DND-41 (cell line): ENCODE measurements at places on chromosomes 1 and 21.
A peak's percentile ranks its signal among the peaks of the same experiment; 100 is the strongest.

- DNase-seq: no peak
These were observed 62.5 kb downstream of the LRIG2 start for GRCh38 chr1:113135460-113135859.

DNA sequence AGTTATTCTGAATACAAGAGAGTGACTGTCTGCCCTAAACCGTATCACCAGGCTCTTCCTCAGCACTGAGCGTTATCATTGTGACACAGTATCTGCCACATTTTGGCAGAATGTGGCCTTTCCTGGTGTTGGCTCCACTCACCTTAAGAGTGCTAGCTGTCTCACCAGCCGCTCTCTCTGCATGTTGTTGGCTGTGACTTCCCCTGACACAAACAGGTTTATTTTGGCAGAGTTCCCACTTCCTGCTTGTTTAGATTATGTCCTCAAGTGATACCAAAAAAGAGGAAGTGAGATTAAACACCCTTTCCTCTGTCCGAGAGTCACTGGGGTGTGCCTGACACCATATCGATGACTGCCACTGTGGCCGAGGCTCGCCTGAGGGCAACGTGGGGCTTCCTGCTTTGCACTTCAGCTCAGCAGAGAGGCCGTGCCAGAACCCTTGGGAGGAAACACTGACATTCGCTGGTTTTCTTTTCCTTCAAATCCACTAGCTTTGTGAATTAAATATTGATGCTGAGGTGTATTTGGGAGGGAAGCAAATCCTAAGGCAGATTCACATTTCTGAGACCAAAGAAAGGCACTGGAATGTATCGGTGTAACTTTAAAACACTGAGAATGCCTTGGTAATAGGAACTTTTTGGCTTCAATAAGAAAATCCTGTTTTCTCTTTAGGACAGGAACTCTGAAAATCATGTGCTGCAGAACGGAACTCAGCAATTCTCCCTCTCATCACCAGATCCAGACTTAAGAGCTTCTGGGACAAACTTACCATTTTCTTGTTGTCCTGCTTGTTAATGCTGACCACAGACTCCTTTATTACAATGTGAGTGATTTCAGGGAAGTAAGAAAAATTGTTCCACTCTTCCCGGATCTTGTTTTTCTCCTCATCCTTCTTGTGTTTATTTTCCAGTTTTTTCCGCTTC is 102.1 kb downstream of the JAK1 start:
- no peak for DNase-seq

DNA sequence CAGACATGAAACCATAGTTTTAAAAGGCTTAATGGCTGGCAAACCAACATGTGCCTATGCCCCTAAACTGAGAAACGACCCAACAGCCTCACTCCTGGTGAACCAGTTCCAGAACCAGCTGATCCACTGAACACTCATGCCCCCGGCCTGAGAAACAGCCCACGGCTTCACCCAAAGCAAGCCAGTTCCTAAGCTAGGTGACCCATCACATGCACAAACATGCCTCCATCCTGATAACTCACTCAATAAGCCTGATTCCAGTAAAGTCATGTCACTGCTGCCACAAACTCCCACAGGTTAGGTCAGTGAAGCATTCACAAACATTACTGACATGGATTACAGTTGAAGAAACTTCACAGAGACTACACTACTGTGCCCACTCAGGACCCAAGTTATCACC is 161.6 kb downstream of the USH2A start:
- no peak for DNase-seq

- no peak for DNase-seq
These were observed 302.6 kb upstream of the PTBP2 start for GRCh38 chr1:96418969-96419368.

GRCh38 chr1:232036181-232036933 is 409.8 kb downstream of the DISC1 start:
- no peak for DNase-seq

- peak; percentile 92 for DNase-seq
These were observed 7.7 kb downstream of the CNIH3 start for GRCh38 chr1:224623743-224624333.

DNA sequence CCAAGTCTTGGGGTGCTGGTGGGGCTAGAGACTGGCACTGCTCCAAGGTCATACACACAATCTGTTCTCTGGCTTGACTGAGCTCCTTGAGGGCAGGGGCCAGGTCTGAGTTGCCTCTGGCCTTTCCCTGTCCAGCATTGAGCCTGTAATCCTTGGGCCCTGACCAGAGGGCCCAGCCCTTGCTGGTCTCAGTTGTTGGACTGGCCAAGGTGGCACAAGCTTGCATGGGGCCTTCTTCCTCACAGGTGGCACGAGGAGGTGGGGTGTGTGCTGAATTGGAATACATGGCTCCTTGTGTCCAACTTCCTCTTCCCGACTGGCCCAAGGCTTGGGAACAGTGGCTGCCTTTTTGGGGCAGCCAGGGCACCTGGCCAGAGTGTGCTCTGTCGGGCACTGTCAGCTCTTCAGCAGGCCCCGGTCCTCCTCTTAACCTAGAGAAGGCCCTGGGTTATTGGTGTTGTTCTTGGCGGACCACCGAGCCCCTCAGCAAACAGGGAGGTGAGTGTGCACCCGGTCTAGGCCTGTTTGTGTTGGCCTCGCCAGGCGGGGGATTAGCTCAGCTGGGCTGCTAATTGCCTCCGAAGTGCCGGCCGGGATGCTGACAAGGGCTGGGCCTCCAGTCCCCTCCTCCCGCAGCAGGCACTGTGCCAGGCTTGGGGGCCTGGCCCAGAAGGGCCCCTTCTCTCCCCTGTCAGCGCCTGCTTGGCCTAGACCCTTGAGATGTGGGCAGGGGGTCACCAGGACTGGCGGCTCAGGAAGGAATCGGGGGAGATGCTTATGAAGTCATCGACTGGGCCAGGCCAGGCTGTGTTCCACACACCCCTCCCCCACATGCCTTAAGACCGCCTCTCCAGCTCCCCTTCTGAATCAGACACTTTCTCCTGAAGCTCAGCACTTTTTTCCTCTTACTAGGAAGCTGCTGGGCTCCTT is 28.5 kb downstream of the WNT4 start:
- no peak for DNase-seq

GRCh38 chr1:61426885-61427284 is 298.1 kb downstream of the TM2D1 start:
- DNase-seq: no peak

DNA sequence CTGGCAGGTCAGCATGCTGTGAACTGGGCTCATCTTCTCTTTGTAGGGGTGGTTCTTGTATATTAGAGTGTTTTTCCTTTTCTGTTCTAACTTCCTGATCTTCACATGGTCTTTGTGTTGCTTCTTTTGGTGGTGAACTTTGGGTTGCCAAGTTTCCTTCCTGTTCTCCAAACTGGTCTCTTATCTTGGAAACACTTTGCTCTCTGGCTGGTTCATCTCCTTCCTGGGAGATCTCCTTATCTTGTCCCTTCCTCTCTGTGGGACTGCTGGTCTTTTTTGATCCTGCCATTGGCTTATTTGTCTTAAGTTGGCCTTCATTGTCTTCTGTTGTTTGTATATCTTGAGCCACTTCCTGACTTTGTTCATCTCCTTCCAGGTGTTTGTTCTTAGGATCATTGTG is 2.1 kb downstream of the TCHHL1 start:
- no peak for DNase-seq

GRCh38 chr21:35256468-35256988 is 207.4 kb upstream of the RUNX1 start:
- DNase-seq: no peak

GRCh38 chr1:17565461-17566252 is 26.2 kb downstream of the ARHGEF10L start:
- no peak for DNase-seq

DNA sequence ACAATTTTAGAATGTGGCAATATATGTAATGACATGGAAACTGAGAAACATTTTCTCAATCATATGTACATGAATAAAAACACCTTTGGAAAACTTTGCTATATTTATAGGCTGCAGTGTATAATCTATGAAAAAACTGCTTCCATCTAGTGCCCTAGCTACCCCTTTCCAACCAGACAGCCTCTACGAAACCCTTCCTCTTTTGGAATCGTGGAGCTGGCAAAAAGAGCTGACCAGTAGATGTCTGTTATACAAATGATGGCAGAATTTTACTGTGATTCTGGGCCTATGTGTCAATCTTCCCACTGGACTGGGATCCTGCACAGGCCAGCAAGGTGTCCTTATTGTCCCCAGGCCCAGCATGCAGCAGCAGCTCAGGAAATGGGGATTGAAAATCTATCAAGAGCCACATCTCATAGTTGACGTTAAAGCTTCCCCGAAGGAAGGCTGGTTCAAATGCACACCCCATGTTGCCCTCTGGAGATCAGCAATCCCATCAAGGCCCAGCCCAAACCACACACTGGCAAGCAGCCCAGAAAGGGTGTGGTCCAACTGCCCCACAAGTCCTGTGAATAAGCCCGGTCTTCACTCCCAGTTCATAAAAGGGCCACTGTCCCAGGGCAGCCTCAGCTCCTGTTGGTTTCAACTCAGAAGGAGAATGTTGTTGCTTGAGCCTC is 8.8 kb upstream of the FAM20B start:
- no peak for DNase-seq

DNA sequence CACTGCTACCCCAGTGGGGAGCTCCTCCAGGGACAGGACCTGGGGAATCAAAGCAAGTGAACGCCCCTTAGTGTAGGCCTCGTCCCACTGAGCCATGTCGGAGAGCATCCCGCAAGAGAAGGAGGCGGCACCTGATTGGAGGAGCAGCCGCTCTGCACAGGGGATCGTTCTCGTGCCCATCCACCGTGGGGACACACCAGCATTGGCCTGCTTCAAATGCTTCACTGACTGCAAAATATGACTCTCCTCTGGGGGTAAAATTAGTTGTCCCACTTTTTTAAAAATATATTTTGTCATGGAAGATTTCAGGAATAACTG is 111.0 kb downstream of the PDE9A start:
- no peak for DNase-seq

DNA sequence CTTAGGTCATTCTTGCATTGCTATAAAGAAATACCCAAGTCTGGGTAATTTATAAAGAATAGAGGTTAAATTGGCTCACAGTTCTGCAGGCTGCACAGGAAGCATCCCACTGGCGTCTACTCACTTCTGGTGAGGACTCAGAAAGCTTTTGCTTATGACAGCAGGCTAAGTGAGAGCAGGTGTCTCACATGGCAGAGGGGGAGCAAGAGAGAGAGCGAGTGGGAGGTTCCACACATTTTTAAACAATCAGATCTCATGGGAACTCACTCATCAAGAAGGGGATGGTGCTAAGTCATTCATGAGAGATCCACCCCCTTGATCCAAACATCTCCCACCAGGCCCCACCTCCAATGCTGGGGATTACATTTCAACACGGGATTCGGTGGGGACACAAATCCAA is 13.6 kb upstream of the RGS4 start:
- DNase-seq: no peak

- no peak for DNase-seq
These were observed 2.4 kb upstream of the NUDT17 start for GRCh38 chr1:145843031-145843430.

DNA sequence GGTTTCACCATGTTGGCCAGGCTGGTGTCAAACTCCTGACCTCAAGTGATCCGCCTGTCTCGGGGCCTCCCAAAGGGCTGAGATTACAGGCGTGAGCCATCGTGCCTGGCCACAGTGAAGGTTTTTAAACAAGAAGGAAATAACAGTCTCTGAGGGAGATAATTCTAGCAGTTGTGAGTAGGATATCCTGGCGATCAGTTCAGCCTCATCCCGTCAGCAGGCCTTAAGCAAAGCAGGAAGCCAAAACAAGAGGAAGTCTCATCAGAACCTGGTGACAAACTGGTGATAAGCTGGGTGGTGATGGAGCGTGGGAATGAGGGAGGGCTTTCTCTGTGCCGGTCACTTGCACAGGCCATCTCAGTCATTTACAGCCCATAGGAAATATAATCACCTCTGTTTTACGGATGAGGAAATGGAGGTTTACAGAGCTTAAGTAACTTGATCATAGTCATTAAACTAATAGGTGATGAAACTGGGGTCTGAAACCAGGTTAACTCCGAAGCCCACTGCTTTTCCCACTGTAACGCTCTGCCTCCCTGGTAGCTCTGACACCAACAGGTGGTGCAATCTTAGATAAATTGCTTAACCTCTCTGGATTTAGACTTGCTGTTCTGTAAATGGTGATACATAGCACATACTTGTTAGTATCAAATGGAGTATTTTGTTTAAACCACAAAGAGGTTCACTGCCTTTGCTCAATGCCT is 40.8 kb upstream of the A3GALT2 start:
- no peak for DNase-seq

DNA sequence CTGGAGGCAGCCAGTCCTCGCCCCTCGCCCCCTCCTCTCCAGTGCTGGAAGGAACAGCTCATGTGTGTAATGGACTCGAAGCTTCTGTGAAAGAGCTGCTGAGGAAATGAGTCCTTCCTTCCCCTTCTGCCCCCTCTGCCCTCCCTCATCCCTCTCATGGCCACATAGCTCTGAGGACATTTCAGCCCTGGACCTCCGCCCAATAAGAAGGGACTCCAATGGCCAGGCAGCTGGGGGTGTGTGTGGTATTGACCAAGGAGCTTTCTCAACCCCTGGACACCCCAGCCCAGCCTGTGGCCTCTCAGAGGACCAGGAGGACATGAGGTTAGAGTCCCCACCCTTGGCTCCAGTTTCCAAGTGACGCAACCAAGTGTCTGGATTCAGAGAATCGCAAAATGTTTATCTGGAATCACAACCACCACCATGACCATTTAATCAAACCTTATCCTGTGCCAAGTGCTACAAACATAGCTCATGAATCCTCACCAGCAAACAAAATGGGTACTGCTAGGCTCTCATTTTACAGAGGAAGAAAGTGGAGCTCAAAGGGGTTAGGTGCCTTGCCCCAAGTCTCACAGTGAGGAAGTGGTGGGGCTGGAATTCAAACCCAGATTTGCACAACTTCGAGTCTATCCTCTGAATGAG is 47.8 kb upstream of the ECE1 start:
- no peak for DNase-seq

DNA sequence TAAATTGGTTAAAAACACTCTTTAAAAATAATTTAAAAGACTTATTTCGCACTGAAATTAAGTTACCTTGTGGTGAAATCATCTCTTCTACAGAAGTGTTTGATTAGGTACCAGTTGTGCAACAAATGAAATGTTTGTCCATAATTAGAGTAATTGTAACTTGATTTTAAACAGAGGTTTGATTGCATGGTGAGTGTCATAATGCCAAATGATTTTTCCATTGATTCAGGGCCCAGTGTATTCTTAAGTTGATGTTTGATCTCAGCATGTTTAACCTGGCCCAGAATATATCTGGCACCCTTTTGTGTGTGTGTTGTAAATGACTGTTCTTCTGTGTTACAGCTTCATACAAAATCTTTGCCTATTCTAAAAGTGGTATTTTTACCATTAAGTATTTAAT is 28.5 kb downstream of the LRRC8B start:
- no peak for DNase-seq

GRCh38 chr1:96741335-96741734 is 19.8 kb downstream of the PTBP2 start:
- no peak for DNase-seq
